ENCODE measurements at places on chromosomes 4 and X.

DNA sequence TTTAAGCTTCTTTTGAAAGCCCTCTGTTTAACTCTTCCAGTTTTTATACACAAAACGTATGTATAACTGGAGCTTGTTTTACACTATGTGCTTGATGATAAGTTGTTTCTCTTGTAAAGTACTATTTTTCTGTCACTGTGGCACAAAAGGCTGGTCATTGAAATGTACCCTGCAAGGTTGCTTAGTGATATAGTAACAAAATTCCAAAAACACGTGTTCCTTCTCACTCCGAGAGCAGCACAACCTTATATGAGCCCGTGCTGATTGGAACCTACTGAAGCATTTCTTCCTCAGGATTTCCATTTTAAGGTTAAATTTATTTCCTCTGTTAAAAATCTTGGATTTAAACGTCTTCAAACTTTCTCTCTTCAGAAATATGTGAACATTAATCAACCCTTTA, 772.9 kb upstream of the TENM3 start:
- no peak for DNase-seq

DNA sequence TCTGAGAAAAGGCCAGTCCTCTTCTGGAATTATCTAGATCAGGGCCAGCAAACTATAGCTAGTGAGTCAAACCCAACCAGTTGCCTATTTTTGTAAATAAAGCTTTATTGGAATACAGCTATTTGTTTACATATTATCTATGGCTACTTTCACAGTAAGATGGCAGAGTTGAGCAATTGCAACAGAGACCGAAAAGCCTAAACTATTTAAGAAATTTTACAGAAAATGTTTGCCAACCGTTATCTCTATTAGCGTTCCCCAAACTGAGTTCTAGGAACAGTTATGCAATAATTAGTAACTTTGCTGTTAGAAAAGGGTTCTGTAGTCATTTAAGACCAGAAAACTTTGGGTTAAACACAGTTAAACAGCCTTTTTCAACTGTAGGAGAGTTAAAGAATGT, 10.5 kb downstream of the TEX13B start:
- DNase-seq: no peak

DNA sequence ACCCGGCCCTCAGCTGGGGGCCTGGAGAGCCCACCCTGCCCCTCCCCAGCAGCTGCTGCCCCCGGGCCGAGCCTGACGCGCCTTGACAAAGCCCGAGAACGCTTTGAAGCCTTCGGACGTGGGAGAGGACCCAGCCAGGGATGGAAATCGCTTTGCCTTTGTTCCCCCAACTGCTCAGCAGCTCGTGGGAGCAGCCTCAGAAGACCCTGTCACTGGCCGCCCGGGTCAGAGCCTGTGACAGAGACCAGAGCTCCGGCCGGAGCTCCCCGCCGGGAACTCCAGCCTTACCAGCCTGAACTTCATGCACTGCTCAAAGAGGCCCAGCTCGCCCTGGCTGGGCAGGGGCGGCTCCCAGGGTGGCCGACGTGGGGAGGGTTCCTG, 2.6 kb upstream of the SLC6A8 start:
- DNase-seq: no peak

- DNase-seq: no peak
Observed at GRCh38 chrX:132395026-132395425, 93.8 kb downstream of the MBNL3 start.

DNA sequence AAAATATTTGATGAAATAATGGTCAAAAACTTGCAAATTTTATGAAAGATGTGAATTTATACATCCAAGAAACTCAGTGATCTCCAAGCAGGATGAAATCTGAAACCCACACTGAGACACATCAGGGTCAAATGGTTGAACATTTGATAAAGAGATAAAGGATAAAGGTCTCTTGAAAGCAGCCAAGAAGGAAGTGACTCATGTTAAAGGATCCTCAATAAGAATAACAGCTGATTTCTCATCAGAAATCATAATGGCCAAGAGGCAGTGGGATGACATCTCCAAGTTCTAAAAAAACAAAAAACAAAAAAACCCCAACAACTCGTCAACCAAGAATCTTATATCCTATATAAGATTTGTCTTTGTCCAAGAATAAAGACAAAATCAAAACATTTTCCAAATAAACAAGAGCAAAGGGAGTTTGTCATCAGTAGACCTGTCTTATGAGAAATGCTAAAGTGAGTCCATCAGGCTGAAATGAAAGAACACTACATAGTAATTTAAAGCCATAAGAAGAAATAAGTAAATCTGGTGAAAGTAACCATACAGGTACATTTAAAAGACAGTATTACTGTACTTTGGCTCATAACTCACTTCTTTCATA, 121.7 kb downstream of the PDS5A start:
- DNase-seq: no peak

DNA sequence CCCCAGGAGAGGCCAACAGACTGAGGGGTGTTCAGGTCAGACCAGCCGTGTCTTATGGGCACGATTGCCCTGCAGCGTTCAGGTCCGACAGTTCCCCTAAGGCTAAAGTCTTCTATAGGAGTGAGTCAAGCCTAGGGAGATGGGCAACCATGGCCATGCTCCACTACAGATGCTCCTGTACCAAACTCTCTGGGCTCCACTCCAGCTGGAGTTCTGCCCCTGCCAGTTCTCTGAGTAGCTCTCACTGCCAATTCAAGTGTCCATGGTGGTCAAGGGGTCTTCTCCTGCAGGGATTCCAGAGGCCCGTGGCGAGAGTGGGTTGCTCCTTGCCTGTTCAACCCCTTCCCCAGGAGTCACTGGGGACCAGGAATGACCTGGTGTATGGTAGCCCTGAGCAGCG, 38.2 kb downstream of the BEX3 start:
- DNase-seq: no peak

- no peak for DNase-seq
Observed at GRCh38 chr4:54359919-54360650, 131.0 kb downstream of the PDGFRA start.

GRCh38 chr4:61011051-61011450, 189.1 kb upstream of the ADGRL3 start:
- DNase-seq: no peak

DNA sequence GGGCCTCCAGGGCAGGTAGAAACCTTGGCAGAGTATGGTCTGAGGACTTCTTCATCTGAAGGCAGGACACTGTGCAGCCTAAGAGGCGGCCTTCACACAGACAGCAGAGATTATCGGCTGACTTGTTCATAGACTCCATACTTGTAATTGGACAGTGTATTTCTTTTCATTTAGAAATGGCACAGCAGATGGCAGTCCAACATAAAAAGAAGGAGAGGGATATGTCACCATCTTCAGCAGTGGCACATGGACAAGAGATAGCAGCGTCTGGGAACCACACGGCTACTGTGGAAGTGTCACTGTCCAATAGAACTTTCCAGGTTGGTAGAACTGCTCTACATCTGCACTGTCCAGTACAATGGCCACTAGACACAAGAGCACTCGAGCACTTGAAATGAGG, 21.7 kb upstream of the GEMIN8 start:
- no peak for DNase-seq

DNA sequence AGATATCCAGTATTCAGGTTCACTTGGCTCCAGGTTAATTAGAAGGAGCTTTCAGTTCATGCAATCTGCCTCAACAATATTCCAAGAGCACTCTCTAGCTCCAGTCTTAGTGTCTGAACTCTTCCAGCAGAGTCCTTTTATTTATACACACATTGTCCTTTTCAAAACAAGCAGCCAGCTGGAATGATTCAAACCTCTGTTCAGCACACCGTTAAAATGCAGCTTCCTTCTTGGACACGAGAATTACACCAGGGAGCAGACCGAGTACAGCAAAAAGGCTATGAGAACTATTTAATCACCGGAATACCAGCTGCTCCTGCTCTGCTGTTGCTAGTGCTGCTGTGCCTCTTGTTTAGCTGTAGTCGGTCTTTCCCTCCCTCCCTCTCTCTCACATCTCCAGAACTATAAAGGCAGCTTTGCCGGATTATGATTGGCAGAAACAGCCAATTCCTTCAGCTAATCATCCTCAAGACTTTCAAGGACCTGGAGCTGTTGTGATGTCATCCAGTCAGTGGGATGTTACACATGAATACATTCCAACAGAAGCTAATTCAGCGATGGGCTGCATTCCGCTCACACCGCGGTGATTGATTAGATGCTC, at the start of gene NDST4:
NDST4 (minus strand) TSS at position 115 of the 601 bp plus-strand sequence. CDS start 36,584 bp downstream, outside the sequence.
- DNase-seq: no peak

DNA sequence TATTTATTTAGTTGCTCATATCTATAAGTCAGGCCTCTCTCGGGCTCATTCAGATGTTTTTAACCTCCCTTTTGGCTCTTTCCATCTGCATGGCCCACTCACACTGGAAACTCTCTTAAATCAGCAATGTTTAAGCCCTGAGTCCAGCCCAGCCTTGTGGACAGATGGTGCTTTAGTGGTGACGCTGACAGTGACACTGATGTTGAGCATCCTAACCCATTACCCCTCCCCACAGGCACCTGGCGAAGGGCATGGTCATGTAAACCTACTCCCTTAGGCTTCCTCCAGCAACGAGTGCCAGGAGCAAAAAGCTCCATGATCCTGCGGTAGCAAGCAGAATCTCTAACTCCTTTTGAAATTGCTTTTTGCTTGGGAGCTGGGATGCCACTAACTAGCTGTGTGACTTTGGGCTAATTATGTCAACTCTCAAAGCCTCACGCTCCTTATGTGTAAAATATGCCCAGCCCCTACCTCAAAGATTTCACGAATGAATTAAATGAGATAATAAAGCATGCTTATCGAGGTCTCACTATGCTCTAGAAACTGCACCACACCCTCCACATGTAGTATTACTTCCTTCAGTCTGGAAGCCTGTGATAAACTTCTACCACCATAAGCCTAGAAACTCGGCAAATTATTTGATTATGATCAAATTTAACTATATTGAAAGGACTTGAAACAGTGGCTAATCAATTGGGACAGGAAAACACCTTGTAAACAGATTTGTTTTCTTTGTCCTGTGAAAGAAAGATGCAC, 569.4 kb downstream of the BCOR start:
- peak; percentile 17 for DNase-seq
